AG20443 (cell line): ENCODE measurements at places on chromosomes 3 and 15.

- no peak for DNase-seq
Observed at GRCh38 chr3:14569474-14570000, 29.4 kb upstream of the GRIP2 start.

- no peak for DNase-seq
Observed at GRCh38 chr3:4845882-4846281, 133.4 kb upstream of the BHLHE40 start.

- no peak for DNase-seq
Observed at GRCh38 chr15:72288796-72289596, 16.6 kb upstream of the PARP6 start.

GRCh38 chr3:133915685-133916658, 20.3 kb upstream of the RAB6B start:
- no peak for DNase-seq

GRCh38 chr3:157066335-157067098, 93.4 kb downstream of the CCNL1 start:
- peak; percentile 76 for DNase-seq

DNA sequence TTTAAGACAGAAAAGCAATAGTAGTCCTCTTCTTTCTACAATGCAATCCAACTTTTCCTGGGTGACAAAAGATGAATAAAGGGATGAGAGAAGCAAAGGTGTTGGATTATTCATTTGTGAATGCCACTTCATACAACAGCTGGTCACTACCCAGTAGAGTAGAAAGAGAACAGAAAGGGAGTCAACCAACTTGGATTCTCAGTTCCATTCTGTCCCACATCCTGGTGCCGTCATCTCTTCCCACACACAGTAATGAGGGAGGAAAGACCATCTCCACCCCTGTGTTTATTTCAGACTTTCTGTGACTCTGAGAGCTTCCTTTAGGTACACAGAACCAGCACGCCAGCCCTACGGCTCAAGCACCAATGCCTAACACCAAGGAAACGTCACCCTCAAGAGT, 71.0 kb downstream of the FOXP1 start:
- DNase-seq = no peak

DNA sequence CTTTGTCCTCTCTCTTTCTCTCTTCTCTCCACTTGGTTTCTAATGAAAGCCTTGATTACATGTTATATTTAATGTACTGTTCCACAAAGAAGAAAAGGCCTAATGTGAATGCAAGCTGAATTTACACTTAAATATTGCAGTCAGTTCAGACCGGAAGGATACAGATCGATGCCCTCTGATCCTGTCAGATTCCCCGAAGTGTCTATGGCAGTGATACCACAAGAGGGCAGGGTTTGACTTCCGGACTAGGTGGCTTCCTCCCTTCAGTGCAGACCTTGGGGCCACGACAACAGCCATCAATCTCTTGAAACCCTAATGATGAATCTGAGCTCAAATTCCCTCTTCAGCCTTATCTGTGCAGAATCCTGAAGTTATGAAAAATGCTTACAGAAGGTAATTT, 29.5 kb downstream of the AGTR1 start:
- DNase-seq = peak; percentile 46

GRCh38 chr3:110697961-110698360, 373.7 kb upstream of the NECTIN3 start:
- peak; percentile 21 for DNase-seq

GRCh38 chr3:72887343-72887704, 522 bp upstream of the GXYLT2 start:
- no peak for DNase-seq

- DNase-seq = no peak
Observed at GRCh38 chr3:172608575-172608974, 85.3 kb upstream of the TNFSF10 start.

- no peak for DNase-seq
Observed at GRCh38 chr3:47885168-47885567, 82.2 kb downstream of the DHX30 start.

DNA sequence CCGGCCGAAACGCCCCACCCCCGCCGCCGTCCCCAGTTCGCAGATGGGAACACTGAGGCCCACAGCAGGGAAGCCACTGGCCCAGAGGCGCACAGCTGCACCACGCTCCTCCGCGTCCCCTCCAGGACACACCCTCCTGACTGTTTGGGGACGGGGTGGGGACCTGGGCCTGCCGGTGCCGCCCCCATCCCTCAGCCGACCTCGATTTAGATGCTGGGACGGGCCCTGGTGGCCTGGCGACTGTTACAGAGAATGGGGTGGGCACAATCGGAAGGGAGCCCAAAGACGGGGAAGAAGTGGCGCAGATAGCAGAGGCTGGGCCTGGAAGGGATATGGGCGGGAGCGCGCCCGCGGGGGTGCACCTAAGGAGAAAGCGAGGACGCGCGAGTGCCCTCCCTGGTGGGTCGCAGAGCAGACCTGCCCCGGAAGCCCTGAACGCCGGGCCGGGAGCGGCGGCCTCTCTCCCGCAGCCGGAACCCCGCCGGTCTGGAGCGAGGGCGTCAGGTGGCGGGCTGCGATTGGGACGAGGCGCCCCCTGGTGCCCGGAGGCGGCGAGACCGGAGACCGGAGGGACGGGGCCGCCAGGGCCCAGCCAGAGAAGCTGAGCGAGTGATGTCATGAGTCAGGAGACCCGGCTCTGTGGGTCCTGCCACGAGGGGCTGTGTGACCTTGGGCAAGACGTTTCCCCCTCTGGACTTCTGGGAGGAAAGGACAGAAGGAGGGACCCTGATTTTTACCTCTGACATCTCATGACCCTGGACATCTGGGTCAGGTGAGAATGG, 78.4 kb downstream of the IQSEC1 start:
- peak; percentile 97 for DNase-seq

DNA sequence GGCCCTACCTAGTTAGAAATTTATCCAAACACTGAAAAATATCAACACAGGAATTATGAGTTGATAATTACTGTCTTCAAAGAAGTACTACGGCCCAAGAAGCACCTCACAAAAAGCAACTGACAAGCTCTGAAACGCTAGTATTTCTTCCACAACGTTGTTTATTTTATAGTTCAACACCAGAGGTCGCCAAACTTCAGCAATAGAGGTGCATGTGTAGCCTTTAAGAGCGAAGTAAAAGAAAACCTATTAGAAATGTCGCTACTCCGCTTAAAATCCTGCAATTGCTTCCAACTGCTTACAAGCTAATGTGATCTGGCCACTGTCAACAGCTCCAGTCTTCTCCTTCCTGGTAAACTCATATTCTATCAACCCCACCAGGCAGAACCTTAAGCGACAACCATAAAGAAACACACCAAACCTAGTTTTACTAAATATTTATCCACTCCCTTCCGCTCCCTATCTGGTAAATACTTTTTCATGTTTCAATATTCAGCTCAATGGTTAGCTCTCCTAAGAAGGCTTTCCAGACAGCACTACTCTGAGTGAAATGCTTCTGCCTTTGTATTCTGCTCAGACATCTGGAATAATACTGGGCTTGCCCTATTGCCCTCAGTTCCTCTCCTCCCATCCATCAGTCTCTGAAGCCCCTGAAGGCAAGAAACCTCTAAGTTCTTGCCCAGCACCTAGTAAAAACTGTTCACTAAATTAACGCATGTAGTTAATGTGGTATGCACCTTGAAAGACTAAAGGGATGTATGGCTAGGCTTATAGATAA, 110.2 kb downstream of the NR1I2 start:
- peak; percentile 56 for DNase-seq

DNA sequence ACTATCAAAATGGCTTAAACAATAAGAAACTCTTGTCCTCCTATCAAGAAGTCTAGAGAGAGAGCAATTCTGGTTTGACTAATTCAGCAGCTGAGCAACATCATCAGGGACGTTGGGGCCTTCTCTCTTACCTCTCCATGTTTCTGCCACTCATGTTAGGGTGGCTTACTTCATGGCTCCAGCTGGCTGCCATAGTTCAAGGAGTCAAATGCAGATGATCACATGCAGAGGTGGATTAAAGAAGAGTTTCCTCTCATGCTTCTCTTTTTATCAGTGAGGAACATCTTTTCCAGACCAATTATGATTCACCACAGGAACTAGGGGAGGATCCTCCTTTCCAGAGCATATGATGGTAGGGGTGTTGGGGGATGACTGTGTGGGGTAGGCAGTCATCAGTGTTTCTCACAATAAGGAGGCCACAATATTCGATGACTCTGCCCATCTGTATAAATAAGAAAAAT, 45.5 kb downstream of the NEK11 start:
- peak; percentile 44 for DNase-seq

DNA sequence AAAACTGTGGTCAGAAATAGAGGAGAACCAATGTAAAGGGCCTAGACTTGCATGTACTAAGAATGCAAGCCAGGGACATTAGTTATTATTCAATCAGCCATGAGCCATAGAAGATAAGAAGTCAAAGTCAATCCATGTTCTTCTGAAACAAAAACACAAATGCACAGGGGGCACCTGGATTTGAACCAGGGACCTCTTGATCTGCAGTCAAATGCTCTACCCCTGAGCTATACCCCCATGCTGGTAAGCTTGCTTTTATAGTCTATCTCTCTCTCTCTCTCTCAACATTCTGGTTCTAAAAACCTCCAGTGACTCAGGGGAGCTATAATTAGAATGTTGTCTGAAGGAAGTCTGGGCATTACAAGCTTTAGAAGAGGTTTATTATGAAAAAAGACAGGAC, 85.6 kb upstream of the ACP3 start:
- DNase-seq = no peak

- DNase-seq = peak; percentile 3
Observed at GRCh38 chr15:31516874-31517273, 190.2 kb downstream of the KLF13 start.

DNA sequence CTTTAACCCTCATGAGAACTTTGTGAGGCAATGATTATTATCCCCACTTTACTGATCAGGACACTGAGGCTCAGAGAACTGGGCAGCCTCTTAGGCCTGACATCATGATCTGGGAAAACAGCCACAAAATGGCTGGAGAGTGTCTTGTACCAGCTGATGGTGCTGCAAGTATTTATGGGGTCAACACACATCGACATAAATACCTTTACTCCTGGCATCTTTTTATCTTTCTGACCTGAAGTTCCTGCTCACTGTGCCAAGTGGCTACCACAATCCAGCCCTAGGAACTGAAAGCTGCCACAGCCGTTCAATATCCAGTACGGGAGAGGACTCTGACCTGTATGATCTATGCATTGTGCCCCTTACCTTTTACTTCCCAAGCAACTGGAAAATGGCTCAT, 29.2 kb upstream of the MUC13 start:
- no peak for DNase-seq

DNA sequence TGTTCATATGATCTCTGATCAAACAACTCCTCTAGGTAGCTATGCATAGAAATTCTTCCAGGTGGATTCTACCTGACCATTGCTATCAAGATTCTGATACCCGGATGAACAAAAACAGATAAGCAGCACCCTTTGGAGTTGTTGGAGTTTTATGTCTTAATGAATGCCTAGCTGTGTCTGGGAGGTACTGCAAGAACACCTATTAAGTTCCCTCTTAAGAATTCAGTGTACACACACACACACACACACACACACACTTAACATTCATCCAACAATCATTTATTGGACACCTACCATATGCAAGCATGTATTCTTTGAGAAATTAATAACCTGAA, 58.1 kb upstream of the FNDC3B start:
- no peak for DNase-seq

DNA sequence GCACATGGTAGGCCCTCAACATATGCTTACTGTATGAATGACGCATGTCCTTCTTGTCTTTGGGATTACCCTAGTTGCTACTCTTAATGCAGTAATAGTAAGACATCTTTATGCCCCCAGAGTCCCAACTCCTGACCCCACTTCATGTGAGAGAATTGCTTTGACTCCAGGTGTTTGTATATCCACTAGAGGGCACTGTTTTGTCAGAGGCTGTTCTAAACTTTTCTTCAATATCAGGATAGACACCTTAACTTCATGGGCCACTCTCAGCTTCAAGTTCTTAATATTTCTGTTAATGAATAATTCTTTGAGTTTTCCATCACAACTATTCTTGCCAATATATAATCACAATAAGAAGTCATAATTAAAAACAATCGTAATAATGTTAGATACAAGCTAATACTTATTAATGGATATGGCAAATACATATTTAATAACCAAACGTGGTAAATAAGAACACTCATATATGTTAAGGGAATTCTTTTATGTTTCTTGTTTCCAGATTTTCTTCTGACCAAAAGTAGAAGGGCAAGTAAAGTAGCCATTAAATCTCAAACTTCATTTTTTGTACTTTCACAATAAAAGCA, 337.2 kb upstream of the DNAJC19 start:
- DNase-seq = no peak

- DNase-seq = no peak
Observed at GRCh38 chr3:44862226-44862637, 520 bp downstream of the TMEM42 start.

GRCh38 chr3:145719114-145719513, 441.9 kb downstream of the PLOD2 start:
- DNase-seq = no peak

- peak; percentile 89 for DNase-seq
Observed at GRCh38 chr3:87088993-87089841, 98.3 kb upstream of the VGLL3 start.

DNA sequence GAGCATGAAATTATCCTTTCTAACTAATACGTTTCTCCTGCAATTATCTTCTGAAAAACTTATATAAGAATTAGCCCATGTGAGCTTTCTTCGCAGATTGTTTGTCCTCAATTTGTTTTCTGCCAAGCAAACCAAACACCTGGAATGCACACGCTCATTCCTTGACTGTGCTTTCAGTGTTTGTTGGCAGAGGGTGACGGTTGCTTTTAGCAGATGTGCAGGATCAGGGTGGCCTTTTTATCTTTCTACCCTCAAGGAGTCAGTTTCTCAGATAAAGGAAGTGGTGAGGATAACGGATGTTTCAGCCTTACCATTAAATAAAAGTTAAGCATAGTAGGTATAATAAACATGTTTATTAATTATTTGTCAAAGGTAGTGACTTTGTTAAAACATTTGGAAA, 15.2 kb downstream of the ARPP21 start:
- no peak for DNase-seq

- DNase-seq = no peak
Observed at GRCh38 chr3:16171825-16172224, 2.7 kb upstream of the GALNT15 start.

DNA sequence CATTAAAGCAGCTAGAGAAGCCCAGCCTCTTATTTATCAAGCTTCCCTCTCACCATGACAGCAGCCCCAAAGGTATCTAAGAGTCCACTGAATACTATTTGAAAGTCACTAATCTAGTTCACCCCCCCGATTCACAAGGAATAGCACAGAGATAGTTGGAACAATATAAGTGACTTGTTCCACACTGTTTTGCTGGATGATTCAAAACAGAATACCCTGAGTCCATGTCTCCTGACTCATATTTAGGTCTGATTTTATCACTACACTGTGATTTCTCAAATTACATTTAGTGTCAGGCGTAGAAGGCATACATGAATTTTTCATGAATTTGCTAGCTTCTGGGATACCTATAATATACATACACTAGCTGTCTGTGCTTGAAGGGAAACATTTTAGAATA, 18.7 kb upstream of the EOGT start:
- no peak for DNase-seq
